ENCODE measurements at places on chromosomes 6 and 20.
A peak's percentile ranks its signal among the peaks of the same experiment; 100 is the strongest.

GRCh38 chr6:5851261-5851757 lies 155.4 kb downstream of the NRN1 start:
- peak; percentile 67 for DNase-seq

- DNase-seq = no peak
Observed at GRCh38 chr6:122809001-122809400, 19.9 kb downstream of the SMPDL3A start.

GRCh38 chr6:108502832-108503231 lies 57.9 kb upstream of the FOXO3 start:
- no peak for DNase-seq

DNA sequence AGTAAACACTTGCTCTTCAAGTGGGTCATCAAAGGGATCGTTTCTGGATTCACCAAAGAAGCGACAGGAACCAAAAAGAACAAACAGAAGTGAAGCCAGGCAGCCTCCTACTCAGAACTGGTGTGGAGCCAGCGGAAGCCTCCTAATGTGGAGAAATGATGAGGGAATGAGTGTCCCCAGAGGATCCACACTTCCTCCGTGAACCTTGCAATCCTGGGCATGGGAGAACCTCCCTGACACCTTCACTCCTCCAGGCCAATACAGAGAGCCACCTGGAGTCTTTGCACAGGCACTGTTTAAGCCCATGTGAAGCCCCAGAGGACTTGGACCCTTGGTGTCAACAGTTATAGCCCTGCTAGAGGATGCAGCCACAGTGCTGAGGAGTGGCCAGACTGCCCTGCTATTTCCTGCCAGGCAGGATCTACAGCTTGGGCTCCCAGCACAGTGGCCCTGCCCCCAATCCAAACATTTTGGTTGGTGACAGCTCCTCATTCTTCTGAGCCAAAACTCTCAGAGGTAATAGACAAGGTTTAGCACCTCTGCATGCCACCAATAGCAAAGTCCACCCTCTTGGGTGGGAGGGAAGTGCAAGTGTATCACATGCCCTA lies 23.2 kb upstream of the SERINC1 start:
- no peak for DNase-seq

DNA sequence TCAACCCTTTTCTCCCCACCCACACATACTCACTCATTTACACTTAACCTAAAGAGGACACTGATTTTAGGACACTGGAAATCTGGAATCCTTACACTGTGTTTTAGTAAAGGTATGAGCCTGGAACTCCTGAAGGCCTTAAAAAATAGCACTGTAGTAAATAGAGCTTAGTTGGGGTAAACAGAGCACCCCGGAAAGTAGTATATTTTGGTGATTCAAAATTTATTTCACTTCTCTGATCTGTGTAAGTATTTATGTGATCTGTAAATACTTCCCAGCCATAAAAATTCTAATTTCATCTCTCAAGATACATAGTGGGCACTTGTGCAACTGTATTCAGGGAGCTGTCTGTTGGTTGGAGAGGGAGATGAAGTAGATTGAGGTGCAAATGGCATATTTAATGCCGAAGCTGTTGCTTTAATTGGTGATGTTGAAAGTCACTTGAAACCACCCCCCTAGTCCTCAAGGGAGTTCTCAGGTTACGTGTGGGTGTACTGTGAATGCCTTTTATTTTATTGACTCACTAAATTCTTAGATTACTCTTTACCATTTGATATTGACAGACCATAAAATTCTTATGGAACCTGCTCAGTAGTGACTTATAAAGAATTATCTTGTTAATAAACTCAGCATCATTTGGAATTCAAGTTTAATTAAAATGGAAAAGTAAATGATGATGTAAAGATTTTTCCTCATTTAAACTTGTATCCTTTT lies 154.9 kb downstream of the SOX4 start:
- peak; percentile 14 for DNase-seq

- no peak for DNase-seq
Observed at GRCh38 chr20:50857348-50857747, 62.5 kb downstream of the BCAS4 start.

GRCh38 chr20:46990596-46991104 lies 96.0 kb downstream of the EYA2 start:
- DNase-seq = peak; percentile 23

DNA sequence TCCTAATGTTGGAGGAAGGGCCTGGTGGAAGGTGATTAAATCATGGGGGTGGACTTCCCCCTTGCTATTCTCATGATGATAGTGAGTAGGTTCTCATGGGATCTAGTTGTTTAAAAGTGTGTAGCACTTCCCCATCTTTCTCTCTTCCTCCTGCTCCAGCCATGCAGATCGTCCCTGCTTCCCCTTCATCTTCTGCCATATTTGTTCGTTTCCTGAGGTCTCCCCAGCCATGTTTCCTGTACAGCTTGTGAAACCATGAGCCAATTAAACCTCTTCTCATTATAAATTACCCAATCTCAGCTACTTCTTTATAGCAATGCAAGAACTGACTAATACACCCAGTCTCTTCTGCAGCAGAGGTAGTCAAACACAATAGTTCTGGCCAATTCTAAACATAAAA lies 5.4 kb downstream of the EPM2A start:
- no peak for DNase-seq

DNA sequence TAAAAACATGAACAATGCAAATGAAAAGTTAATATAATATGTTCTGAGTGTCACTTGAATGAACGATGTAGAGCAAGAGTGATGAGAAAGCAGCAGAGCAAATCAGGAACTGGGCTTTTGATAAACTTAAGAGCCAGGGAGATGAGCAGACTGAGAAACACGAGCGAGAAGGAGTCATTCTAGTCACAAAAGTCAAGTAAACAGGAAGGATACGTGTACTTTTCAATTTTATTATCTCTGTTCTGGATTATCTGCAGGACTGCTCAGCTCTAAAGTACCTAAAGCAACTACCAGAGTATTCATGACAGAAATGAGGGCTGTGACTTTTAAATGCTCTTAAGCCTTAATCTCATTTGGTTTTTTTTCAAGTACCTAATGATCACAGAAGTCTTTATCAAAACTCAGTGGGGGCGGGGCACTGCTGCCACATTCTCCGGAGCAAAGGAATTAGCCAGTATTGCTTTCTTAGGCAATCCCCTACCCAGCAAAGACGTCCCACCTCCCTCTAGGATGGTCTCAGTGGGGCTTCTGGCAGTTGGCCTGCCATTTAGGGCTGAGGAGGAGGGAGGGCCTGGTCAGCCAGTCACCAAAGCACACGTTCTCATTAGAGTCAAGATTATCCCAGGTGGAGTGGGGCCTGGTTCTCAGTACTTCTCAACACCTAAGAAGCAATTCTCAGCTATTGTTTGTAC lies 8.6 kb downstream of the MAN1A1 start:
- DNase-seq = no peak

DNA sequence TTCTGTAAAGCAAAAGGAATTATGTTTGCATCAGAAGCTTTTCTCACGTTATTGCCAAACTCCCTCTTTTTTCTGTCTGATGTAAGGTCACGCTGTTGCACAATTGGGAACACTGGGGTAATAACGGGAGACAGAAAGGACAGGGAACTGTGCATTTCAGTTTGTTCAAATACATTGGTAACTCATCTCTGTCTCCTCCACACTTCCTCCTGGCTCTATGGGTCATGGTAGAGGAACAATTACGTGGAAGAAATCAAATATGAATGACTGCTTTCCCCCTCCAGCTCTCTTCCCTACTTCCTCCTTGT lies 132.2 kb upstream of the TNFAIP3 start:
- no peak for DNase-seq

DNA sequence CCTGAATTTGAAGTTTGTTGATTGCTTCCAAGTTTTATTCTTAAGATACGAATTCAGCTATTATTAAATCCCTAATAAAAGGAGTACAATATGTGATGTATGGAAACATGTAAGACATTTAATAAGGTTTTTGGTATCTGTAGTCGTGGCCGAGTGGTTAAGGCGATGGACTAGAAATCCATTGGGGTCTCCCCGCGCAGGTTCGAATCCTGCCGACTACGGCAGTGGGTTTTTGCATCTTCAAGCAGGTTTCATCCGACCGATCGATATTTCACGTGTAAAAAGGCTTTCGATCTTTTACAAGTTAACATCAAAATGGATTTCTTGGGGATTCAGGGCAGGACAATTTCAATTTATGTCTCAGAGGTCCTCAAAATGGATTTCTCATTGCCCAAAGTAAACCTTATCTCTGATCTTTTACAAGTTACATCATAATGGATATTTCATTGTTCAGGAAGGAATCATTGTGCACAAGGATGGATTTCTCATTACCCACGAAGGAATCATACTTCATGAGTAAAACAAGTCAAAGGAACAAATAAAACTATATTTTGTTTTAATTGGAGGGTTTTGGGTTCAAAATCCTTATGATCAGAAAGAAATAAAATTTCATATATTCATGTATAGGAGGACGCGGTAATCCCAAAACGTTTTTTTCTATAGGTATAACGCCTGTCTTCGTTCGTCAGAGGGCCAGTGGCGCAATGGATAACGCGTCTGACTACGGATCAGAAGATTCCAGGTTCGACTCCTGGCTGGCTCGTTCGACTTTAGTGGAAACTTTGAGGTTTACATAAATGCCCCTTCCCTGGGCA lies 37.3 kb upstream of the BTN3A2 start:
- DNase-seq = peak; percentile 67

DNA sequence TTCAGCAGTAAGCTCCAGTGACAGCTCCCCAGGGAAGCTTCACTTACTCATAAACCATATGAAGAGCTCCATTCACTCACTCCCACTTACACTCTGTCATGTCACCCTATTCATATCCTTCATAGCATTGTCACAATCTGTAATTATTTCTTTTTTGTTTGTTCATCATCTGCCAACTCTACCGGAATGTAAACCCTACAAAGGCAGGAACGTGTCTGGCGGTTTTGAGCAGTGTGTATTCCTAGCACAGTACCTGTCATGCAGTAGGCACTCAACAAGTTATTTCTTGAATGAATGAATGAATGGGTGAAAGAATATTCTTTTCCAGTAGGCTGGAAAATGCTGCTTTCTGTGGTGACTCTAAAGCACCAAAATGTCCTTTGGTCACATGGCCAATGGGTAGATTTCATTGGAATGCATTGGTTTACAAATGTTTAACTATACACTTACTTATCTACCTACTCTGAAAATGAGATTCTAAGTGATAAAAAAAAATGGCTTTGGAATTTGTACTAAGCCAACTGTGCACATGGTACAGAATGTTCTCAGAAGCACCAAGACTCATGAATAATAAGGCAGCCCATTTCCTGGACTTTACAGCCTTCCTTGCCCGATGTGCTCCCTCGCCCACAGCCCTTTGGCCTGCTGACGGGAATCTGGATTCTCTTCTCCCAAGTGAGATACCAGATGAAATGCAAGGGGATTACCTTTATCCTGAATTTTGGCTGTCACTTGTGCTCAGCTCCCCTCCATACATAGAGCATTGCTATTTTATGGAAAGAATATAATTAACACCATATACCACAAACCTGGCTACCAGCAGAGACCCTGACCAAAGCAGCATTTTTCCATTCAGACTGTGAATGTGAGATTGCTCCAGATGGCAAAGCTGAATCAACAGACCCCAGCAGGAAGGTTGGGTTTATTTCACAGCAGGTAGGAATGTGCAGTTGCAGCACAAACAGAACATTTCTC lies 273.3 kb downstream of the ALDH8A1 start:
- DNase-seq = no peak

- no peak for DNase-seq
Observed at GRCh38 chr20:878511-879307, 37.4 kb downstream of the ANGPT4 start.

DNA sequence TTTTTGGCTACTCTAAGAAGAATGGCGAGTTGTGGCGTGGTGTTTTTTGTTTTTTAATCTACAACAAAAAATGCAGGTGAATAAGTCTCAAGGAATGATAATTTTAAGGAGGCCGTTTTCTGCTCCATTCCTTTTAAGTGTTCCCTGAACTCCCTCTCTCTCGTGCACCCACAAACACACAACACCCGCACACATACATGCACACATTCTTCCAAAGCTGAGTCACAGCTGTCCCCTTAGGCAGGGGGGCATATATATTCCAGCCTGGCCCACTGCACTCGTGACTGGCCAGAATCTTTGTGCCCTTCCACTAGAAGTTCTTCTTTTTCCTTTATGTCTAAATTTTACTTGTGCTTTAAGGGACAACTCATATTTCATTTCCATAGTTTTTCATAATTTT lies 405.7 kb downstream of the LMBRD1 start:
- no peak for DNase-seq

DNA sequence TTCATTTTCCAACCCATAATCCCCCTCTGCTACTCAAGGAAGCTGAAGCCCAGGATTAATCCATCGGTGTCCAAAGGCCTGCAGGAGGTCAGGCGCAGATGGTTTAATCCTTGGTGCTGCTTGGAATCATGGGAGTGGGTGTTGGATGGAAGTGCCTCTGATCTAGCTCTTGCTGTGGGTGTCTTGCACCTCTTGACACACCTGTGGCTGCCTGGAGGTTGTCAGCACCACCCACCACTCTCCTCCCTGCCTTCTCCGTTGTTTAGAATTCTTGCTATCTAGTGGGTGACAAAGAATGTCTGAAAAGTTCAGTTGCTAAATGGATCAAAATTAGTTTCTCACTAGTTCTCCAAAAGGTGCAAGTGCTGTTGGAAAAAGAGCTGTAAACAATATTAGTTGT lies 1074.4 kb upstream of the FLRT3 start:
- no peak for DNase-seq

DNA sequence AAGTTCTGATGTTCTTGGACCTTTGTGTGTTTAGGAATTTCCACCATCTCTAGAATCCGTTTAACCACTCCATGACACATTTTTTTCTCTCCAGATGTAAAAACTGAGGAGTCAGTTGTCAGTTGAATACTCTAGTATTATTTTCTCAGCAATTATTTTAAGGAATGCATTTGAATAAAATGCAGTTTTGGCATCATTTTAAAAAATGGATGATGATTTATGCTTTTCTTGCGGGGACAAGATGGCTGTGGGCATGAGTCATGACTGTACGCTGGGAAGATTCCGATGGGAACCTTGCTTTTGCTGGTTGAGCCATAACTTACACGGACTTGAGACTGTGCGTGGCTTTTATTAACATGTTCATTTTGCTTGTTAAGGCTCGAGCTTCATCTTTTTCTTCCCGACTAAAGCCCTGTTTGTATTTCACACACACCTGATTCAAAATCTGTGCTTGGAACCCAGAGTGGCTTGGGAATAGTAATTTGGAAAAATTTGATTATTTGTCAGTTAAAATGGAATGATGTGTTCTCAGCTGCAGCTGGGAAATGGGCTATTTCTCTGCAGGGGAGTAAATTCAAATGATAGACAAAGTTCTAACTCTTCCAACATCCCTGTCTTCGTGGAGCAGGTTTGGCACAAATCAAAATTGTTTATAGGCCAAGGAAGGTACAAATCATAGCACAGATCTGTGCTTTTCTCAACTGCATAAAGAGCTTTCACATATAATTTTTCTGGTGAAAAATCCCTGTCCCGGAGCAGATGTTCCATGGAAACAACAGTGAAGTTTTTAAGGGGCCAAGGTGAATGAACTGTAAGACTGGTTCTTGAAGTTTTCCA lies 470.5 kb upstream of the JAG1 start:
- DNase-seq = no peak

DNA sequence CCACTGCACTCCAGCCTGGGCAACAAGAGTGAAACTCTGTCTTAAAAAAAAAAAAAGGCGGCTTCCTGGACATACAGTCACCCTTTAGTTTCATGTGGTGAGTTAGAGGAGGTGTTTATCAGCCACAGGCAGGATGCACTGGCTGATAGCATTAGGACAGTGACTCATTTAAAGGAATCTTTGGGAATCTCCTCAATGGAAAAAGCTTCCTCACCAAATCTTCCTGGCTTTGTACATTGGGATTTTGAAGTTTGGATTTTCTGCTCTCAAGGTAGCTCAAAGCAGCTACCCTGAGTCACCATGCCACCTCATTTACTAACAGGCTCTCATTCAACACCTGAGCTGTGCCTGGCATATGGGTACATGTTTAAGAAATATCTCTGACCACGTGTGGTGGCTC lies 20.2 kb downstream of the PRPH2 start:
- DNase-seq = no peak

- DNase-seq = no peak
Observed at GRCh38 chr6:148021699-148022098, 320.9 kb upstream of the SASH1 start.
